Stimulated activated CD8-positive, alpha-beta memory T cell treated with anti-CD3 and anti-CD28 coated beads, Interleukin-15, amount 100 ng/mL, for 4 hours (primary cell): ENCODE measurements at places on chromosomes 1 and 21.

DNA sequence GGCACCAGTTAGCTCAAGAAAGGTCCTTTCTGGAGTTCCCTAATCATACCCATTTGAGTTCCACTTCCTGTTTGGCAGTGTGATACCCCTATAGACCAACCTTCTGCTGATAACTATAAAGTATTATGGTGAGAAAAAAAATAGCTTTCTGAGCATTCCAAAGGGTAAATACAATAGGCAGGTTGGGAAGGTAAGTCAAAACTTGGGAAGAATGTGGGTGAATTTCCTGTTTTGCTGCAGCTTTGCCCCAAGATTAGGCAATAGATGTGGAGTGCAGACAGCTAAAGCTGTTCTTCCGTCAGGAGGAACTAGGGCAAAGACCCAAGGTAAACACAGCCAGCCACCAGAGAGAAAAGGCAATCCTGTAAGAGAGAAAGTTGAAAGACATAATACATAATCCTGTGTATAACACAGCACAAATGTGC, 49.9 kb upstream of the GUCA2A start:
- no peak for DNase-seq

GRCh38 chr1:205001162-205001561, 41.9 kb upstream of the CNTN2 start:
- DNase-seq, result no peak

DNA sequence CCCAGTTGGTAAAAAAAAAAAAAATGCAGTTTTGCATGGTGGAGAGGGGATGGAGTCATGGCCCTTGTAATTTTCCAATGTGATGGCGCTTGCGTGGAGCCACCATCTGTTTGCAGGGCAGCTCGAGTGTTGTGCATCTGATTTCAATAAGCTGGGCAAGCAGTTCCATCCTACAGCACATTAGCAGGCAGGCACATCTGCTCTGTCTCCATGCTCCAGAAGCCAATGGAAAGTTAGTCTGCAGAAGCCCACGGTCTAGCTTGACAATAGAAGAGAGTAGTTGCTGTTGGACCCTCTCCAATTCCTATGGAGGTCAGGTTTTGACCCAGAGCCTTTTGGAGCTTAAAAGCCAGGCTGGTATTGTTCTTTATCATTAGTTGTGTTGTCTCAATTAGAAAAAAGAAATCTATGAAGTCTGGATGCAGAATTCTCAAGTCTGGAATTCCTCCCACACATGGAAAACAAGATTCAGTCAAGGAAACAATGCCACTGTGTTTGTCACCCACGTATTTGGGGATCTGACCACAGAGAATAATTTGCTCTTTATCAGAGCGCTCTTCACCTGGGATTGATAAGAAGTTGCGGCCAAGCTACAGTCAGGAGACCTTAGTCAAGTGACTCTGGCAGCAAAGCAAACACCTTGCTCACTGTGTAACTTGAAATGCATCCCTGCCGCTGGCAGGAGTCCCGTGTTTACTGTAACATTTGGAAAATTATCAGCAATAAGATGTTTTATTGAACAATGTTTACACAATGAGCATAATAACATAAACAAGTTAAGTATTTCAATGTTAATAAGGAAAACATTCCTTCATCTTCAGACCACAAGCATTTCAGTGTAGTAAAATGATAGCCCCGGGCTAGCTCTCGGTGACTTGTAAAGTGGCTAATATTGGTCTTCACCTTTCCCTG, 20.7 kb downstream of the NGF start:
- DNase-seq, result no peak

- no peak for DNase-seq
Observed at GRCh38 chr1:90359994-90360393, 357.1 kb downstream of the BARHL2 start.

GRCh38 chr1:44333376-44333775, 21.7 kb downstream of the ERI3 start:
- DNase-seq, result no peak

- no peak for DNase-seq
Observed at GRCh38 chr1:72892461-72892860, 610.1 kb upstream of the NEGR1 start.

- no peak for DNase-seq
Observed at GRCh38 chr21:34534522-34534921, 22.5 kb upstream of the KCNE1 start.
